Activated T-cell treated with anti-CD3 and anti-CD28 coated beads for 24 hours (primary cell): ENCODE measurements at places on chromosomes 13 and 19.

DNA sequence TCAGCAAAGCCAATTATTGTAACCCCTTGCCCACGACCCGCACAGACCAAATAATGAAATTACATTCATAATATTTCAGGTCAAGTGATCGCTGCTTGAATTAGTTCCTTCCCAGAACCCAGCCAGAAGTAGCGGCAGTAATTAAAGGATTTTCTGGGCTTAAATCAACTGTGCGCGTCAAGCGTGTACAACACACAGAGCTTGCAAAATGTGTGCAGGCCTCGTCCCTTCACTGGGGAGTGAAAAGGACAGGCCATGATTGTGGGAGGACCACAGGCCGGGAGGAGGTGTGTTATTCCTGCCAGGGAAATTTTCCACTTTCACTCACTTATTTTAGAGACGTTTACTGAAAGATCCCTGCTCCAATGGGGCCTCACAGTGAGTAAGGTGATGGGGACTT lies 84.9 kb downstream of the CHST8 start:
- DNase-seq = no peak

DNA sequence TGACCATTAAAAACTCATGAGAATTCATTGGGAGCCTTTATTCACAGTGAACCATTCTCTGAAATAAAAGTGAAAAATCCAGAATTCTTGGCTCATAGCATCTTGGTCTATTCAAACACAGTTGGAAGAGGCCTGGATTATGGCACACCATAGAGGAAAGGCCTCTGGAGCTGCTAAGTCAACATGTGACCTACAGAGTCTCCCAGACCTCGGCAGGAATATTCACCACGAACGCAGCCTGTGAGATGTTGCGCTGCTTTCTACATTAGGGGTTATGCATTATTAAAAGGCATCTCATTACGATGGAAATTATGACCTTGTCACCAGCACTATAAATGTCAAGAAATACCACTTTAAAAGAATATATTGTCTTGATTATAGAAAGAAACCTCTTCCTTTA lies 132.6 kb downstream of the EFNB2 start:
- no peak for DNase-seq

- DNase-seq = no peak
These were observed 8.6 kb downstream of the RUBCNL start for GRCh38 chr13:46378411-46378810.

- no peak for DNase-seq
These were observed 118.3 kb downstream of the DNAJC15 start for GRCh38 chr13:43141685-43142084.

- no peak for DNase-seq
These were observed 105.1 kb downstream of the DNAJC15 start for GRCh38 chr13:43128504-43128961.

DNA sequence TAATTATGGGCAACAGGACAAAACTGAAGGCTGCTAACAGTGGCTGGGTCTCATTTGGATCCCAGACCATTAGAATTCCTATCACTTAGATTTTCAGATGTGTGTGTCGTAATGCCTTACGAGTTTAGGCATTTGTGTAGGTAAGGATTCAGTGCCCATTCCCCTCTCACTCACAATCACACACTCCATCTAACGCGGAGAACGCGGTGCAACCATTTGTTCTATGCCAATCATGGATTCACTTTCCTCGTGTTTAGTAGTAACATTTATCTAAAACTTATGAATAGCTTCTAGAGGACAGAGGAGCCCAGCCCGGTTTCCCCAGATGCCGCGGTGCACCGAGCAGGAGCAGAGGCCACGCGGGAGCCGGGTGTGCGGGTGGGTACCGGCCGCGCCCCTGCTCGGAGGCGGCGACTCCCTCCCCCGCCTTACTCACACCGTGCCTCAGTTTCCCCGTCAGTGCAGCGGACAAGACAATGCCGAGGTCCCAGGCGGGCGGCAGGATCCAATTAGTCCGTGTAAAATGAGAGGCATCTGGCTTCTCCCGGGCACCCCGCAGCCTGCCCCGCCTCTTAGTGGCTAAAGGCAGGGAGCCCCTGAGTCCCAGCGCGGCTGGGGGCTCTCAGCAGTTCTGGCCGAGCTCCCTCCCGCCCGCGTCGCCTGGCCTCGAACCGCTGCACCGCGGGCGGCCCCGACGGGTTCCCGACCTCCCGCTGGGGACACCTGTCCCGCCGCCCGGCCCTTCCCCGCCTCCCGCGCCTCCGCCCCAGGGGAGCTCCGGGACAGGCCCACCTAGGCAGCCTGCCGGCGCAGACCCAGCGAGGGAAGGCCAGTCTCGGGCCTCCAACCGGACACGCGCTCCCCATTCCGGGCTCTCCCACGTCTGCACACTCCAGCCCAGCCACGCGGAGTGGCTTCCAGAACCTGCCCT lies 5.9 kb upstream of the C1QTNF9B start:
- DNase-seq = no peak

- peak; percentile 96 for DNase-seq
These were observed 58.2 kb downstream of the SACS start for GRCh38 chr13:23375001-23375971.

- DNase-seq = no peak
These were observed 72.3 kb downstream of the C1QTNF9 start for GRCh38 chr13:24381541-24382265.

DNA sequence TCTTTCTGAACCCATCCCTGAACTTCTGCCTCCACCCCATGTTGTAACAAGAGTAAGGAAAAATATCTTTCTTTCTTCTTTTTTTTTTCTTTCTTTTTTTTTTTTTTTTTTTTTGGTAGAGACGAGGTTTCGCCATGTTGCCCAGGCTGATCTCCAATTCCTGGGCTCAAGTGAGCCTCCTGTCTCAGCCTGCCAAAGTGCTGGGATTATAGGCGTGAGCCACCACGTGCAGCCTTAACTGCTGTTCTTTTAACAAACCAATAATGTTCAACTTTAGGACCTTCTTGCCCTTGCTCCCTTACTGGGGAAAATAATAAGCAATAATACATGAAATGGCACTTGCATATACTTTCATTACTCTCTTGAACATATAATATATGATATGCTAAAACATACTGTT lies 19.6 kb downstream of the GPR183 start:
- DNase-seq = no peak

DNA sequence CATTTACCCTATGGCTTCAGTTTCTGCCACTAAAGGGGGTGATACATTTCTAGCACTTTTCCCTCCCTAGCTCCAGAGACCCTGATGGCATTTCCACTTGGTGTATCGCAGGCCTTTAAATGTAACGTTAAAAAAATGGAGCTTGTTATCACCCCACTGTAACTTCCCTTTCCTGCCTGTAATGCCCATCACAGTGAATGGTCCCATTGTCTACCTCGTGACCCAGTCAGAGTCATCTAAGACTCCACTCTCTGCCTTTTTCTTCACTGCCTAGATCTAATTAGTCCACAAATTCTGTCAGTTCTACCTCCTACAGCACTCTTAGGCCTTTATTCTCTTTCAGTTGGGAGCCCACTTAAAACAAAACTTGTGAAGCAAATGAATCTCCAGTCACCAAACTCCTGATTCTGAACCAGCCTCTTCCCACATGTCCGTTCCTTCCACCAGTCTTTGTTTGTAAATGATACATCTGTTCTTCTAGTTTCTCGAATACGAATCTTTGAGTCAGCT lies 64.8 kb downstream of the NHLRC3 start:
- DNase-seq = no peak

DNA sequence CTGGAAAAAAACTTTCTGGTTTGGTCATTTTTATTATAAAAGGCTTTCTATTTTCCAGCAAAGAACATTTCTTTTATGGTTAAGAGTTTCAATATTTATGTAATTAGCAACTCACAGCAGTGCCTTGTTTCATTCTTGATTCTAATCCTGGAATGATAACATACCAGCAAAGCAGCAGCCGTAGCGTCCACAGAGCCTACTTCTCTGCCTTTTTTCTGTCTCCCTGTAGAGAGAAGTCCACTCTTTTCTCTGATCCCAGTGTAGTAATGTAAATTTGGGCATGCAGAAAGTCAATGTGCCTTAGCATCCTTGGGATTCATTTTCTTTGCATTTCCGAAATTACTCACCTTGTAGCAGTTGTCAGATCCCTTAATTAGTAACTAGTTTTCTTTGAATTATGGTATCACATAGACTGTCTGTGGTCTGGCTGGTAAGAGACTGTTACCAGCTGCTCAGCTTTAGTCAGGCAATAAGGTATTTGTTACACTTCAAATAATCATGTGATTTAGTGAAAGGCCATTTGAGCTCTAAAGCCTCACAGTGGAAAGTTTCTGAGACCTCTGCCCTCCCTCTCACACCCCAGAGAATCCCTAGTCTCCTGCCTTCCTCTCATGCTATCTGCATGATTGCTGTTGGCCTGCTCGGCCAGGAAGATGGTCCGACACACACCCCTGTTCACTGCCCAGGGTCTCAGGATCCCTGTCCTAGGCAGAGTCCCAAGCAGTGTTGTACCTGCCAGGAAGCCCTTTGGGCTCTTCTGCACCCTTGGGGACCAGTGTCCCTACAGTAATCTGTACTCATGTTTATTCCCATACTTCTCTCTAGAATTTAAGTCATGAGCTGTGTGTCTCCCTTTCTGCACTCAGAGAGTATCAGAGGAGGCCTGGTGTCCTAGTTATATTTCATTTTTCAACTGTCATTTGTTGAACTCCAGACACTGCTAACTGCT lies 86.3 kb downstream of the LRCH1 start:
- DNase-seq = no peak

GRCh38 chr19:52716522-52716921 lies 18.3 kb downstream of the ZNF611 start:
- no peak for DNase-seq

DNA sequence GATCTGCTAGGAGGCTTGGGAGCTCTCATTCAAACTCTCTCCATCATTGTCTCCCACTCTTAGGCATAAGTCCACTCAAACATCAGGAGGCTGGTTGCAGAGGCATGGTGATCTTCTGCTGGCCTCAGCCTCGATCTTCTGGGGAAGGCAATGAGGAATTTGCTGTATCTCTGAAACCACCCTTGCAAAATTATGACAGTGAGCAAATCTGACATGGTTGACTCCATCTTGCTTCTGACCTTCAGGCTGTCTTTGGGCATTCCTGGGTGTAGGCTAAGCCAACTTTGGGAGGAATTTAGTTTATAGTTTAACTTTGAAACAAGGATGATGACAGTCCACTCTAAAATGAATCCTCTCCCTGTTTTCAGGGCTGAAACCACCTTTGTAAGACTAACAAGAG lies 84.1 kb upstream of the ABCC4 start:
- DNase-seq = no peak

DNA sequence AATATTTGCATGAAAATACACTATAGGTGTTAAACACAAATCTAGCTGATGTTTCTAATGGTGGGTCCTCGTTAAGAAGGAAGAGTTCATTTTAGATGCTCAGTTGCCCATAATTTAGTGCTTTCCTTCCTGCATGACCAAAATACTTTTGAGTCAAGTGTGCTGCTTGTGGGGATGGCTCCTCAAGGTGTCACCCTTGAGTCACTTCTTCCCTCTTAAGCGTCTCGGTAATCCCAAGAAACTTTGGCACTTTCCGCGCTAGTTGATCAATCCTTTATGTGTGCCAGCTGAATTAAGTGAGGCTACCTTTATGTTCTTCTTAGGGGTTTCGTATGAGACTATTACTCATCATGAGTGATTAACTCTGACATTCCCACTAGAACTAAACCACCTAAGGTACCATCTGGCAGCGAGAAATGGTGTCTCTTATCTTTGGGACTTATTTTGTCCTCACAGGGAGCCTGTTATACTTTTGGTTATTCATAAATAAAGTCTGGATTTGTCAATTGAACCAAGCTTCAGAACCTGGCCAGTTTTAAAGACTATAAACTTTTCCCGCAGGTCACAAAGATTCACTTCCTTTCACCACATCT lies 106.8 kb downstream of the NHLRC3 start:
- DNase-seq = peak; percentile 16

GRCh38 chr19:8641221-8641907 lies 10.9 kb downstream of the NFILZ start:
- DNase-seq = no peak

- DNase-seq = no peak
These were observed 122.1 kb upstream of the SPATA13 start for GRCh38 chr13:24038405-24038804.

DNA sequence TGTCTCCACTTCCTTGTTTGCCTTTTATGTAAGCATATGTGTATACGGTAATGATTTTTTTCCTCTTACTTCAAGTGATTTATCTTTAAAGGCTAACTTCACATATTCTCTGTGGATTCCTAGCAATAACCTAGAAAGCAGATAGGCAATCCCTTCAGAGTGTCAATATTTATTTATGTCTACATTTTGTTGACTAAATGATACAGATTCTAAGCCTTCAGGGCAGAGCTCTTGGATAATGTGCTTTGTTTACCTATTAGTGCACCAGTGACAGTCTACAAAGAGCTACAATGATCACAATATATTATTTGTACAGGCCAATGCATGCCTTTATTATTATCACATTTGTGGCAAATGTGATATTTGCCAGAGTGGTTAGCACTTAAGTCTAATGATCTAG lies 406.2 kb downstream of the EFNB2 start:
- DNase-seq = no peak

- DNase-seq = no peak
These were observed 8.3 kb downstream of the ZNF160 start for GRCh38 chr19:53094754-53095575.

GRCh38 chr13:59663707-59664106 lies 500.0 kb downstream of the DIAPH3 start:
- no peak for DNase-seq

DNA sequence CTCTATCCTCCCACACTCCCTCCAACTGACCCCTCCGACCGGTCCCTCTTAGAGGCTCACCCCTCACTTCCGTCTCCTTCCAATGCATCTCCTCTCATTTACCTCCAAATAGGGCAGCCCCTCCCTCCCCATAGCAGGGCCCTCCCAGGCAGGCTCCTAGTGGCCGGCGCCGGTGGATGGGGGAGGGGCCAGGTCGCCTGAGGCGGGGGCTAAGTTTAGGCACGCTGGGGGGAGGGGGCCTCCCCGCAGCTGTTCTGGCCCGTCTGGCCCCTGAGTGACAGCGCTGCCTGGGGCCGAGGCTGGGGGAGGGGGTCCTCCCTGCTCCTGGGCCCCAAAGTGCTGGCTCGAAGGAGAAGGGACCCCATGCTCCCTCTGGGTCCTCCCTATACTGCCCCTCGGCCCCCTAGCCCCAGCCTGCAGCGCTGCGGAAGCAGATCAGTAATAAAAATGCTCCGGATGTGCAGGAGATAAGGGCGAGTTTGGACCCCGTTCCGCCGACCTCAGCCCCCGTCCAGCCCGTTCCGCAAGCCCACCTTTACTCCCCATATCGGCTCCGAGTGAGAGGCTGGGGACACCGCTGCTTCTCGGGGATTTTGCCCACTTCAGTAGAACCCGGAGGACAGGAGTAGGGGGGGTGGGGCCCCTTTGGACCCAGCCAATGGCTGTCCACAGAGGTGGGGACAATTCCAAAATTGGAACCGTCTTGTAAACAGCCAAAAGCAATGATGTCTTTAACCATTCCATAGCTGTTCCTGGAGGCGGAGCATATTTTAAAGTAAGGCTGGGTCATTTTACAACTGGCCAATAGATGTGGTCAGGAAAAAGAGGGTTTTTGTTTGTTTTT lies 4.0 kb downstream of the RTN2 start:
- DNase-seq = no peak

DNA sequence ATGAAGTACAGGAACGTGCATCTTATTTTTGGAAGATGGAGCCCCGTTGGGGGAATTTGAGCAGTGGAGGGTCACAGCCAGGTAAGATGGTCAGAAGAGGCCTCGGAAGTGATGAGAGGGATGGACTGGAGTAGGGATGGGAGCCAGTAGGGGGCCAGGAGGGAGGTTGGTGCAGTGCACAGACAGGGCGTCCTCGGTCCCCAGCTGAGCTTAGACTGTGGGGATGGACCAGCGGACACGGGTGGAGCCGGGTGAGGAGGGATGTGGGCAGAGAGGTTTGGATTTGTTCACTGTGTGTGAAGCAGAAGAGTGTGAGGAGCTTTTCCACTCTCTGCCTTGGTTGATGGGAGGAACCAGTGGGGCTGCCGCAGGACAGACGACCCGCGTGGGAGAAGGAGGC lies 10.6 kb downstream of the RPS9 start:
- DNase-seq = no peak
